CD4-positive, alpha-beta T cell treated with Interleukin-6 at 100 ng/mL for 8 hours (primary cell): ENCODE measurements at places on chromosomes 12 and 14.

DNA sequence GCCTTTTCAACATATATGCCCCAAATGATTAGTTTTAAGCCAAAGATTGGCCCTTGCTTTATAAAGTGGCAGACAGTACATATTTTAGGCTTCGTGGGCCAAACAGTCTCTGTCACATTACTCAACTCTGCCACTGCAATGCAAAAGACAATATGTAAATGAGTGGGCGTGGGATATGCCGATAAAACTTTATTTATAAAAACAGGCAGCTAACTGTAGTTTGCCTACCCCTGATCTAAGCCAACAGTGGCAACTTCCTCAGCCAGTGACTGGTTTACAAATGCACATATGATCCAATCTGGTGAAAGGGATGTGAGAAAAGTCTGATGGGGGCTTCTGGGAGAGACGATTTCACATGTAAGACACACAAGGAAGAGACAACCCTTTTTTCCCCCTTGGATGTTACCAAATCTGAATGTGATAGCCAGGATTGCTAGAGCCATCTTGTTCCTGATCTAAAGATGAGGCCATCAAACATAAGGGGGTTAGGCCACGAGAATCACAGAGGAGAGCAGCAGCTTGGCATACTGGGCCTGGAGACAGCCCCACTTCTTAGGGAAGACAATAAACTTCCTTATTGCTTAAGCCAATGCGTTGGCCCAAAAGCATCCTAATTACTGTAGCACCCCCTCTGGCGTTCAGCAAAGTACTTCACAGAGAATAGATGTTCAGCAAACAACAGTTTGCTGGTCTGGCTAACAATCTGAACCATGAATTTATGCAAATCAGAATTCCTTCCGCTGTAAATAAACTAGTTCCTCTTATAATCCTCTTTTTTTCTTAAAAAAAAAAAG is 75.2 kb upstream of the TMCC3 start:
- DNase-seq: no peak

DNA sequence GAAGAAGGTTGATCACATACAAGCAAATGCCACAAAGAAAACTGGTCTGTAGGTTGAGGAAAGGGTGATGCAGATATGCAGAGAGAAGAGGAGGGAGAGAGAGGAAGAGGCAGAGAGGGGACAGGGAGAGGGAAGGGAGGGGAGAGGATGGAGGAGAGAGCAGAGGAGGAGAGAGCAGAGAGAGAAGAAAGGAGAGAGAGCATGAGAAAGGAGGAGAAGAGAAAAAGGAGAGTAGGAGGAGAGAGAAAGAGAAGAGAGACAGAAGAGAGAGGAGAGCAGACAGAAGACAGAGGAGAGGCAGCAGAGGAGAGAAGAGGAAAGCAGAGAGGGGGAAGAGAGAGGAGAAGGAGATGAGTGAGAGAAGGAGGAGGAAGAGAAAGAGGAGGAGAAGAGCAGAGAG is 59.2 kb downstream of the STXBP6 start:
- DNase-seq: no peak

GRCh38 chr14:77264466-77265186 is 6.4 kb downstream of the NGB start:
- DNase-seq: no peak

DNA sequence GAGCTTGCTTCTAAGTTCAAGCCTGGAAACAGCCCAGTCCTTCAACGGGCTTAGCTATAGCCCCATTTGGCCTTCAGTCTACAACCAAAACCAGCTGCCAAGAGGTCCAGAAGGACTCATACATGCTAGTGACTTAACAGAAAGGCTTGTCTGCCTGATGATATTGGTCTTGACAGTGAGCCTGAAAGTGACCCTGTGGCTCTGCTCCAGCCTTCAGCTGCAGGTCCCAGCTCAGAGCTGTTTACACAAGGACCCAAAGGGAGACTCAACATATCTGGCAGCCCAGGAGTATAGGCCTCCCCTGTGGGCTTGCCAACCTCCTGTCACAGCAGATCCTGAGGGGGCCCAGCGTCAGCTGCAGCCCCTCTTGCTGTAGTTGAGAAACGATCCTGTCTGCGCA is 27.5 kb downstream of the COX16 start:
- no peak for DNase-seq

GRCh38 chr12:128205145-128205544 is 61.8 kb upstream of the TMEM132C start:
- no peak for DNase-seq

DNA sequence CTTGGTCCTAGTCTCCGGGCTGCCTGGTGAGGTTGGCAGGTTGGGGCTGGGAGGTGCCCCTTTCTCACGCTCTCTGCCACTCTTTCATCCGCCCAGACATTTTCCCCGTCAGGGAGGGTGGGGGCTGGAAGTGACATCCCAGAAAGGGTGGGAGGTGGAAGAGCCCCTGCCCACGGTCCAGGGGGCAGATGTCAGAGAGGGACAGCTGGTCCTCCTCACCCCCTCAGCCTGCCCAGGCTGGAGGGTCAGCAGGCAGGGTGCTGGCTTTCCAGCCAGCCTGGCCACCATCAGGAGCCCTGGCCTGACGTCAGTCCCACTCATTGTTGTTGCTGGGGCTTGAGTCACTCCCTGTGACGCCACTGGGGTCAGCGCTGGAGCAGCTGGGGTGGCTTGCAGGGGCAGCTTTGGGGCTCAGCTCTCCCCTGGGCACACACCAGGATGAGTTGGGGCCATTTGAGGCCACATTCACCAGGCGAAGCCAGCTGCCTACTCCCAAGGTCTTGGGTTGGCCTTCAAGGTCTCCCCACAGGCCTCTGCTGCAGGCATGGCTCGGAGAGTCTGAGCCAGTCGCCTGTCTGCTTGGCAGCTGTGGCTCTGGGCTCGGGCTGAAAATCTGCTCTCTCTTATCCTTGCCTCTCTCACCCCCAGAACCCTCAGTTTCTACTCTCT is 5.7 kb upstream of the ATG101 start:
- no peak for DNase-seq

DNA sequence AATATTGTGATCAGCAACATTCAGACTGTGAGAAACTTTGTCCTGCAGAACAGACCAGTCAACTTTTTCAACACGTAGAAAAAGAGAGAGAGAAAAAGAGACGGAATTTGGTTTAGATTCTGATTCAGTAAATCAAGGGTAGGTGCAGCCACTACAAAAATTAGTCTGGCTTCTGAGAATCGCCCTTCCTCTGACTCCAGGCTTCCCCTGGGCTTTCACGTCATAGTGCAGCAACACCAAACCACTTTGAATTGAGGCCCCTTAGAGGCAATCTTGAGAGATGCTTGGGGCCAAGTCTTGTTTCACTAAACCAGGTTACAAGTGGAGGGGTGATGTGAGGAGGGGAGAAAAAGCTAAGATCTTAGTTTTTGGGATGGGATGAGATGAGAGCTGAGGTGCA is 37.5 kb upstream of the PTGR2 start:
- no peak for DNase-seq

DNA sequence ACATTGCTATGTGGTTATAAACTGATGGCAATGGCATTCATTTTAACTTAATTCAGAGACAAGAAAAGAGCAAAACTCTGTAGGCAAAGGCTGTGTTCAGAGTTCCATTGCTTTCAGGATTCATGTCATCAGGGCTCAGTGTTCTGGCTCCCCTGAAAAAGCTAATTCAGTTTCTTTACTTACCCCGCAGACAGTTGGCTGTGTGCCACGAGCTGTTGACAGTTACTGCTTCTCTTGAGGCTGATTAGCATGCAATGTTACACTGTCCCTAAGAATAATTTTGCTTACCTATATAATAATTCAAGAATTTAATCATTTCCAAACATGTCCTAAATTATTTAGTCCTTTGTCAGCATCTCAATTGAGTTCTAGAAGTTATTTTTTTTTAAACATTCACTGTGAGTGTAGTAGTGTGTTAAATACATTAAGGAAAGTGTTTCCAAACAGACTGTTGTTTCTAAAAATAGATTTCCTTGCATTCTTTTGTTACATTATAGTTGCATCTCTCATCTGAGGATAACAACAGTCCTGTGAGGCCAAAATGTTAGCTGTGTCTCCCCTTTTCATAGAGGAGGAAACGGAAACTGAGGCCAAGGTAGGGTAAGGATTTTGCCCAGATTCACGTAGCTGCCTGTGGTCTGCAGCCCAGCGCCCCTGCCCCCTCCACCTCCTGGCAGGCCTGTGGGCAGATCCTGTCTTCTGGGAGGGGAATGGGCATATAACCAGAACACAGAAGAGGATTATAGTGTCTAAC is 98.6 kb downstream of the PELI2 start:
- DNase-seq: no peak

DNA sequence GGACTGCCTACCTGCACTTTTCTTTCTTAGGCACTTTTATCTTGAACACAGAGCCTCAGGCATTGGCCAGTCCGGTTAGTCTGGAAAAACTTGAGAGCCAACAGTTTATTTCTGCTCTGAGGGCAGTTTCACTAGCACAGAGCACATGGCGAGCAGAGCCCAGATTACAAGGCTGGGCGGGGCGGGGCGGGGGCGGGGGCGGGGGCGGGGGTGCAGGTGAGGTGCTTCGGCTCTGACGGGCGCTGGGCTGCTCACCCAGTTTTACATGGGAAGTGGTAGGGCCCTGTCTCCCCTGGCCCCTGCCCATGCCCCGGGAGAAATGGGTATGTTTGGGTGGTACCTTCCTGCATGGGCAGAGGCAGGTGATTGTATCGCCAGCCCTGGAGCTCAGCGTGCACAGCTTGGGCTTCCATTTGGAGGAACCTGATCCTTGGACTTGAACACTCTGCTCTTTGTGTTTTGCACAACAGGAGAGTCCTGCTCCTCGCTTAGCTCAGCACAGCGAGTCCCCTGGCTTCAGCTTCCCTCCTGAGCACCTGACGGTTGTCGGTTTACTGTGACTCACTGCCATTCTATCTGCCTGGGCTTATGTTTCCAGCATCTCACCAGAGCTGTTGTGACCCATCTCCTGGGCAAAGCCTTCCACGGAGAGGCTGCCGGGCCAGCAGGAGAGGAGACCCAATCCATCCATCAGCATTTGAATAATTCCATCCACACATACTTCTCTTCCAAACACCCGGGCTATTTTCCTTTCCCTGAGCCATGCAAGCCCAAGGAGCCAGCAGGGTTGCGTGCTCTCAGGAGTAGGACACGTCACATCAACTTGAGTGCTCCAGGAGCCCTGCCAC is 108.5 kb downstream of the ARF6 start:
- peak; percentile 74 for DNase-seq

- DNase-seq: no peak
Measured at GRCh38 chr12:25362646-25363045, 111.9 kb upstream of the KRAS start.

- no peak for DNase-seq
Measured at GRCh38 chr12:39813776-39814175, 194.2 kb upstream of the ABCD2 start.

DNA sequence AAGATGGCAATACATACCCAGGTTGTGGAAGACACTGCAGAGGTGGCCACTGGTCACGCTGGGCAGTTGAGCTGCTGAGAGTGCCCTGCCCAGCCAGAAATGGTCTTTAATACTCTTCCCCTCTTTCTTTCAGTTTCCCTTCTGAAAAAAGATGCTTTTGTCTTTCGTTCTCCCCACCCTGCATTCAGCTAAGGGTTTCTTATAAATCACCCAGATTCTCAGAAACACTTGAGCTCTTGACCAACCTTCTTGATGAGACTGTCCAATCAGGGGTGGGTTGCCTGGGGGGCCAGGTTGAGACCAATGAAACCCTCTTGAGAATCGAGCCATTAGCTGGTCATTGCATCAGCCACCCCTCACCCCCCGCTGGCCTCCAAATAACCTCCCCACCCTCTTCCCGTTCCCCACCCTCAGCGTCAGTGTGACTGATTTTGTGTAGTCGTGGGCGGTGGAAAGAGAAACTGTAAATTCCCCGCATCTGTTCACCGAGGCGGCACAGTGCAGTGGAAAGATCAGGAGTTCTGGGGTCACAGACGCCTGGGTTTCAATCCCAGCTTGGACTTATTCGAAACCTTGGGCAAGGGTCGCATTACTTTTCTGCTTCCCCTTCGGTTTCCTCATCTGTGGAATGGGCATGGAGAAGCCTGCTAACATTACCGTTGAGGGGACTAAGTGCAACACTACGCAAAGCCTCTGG is 52.3 kb downstream of the SLC25A47 start:
- peak; percentile 16 for DNase-seq

DNA sequence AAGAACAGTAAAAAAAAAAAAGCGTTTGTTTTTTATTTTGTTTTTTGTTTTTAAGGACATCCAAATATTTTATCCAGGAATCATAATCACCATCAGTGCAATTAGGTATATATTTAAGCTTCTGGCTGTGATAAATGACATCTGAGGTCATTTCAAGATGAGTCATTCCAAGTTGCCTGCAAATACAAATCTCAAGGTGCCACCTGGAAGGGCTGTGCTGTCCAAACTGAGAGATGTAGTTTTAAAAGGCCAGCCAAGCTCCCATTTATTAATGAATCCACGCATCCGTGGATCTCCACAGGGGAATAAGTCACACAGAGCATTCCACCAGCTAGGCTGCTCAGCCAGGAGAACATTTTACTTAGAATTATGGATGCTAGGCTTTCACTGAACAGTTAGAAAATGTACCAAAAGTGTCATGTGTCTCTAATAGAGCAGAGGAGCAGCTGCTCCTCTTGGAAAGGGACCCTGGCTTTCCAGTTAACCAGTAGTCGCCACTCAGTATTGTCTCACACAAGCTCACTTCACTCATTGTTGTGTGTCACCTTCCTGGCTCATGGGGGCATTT is 1151.4 kb upstream of the TMEM132C start:
- no peak for DNase-seq

DNA sequence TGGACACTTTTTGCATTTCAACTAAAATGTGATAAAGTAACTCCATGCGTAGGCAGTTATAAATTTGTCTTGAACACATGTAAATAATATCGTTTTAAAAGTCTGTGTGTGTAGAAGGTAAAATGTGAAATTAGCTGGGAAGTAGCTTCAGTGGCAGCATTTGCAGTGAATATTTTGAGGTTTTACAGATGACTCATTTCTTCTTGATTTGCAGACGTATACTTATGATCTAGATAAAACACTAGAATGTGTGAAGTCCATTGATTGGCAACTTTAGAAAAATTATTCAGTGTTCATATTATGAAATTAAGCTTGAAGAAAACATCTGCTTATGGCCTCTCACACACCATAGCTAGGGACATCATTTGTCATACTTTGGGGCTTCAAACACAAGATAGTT is 788.6 kb upstream of the NOVA1 start:
- DNase-seq: no peak

DNA sequence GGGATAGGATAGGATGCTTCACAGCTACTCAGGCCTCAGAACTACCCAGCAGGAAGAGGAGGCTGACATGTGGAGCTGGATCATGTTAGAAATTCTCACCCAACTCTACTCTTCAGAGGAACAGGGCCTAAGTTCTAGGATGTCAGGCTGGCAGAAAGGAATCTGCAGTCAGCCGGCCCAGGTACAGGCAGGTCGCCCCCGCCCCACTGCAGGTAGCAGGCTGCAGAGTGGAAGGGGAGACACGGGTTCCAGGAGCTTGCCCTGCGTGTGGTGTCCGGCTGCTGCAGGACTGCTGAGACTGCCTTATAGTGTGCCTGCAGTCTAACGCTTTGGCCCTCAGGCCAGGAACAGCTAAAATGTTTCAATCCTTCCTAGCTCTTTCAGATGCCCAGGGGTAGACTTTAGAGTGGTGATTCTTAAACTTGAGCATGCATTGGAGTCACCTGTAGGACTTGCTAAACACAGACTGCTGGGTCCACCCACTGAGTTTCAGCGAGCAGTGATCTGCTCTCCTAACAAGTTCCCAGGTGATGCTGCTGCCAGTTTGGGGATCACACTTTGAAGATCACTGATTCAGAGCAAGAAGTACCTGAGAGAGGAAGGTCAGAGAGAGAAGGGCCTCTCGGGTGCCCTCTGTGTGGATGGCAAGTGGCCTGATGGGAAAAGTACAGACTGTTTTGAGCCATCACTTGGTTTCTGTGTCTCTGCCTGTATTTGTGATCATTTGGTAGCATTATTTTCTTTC is 153.6 kb downstream of the PPM1H start:
- DNase-seq: no peak

GRCh38 chr14:55340482-55340881 is 69.3 kb downstream of the FBXO34 start:
- DNase-seq: no peak
